ENCODE measurements at places on chromosomes 1 and 21. TPM values are rescaled to one million over a fixed set of nuclear protein-coding genes. Genes with fewer than 3 reads are reported as not detected.

Gene BCAN
- total RNA-seq, result not detected

Gene PGLYRP4
- not detected for total RNA-seq

Gene SPRR2E
- total RNA-seq, result not detected

Gene RNU1-3
- total RNA-seq, result 1,293 TPM

Gene NBPF6
- total RNA-seq, result not detected

Gene TRPM2
- total RNA-seq, result 1.9 TPM

Gene KCNQ4
- 0.16 TPM for total RNA-seq

DNA sequence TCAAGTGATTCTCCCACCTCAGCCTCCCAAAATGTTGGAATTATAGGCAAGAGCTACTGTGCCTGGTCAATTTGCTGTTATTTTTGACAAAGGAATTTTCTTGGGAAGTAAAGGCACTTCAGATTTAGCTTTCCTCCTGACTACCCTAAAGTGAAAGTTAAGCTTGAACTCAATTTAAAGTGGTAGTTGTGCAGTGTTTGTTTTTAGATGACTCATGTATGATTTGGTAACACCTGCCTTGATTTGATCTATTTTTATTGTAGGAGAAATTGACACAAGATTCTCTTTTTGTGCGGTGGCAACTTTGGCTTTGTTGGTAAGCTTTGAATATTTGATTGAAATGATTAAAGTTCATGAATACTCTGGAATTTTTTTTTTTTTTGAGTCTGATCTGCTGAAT, 5.0 kb downstream of the RABGGTB start:
- peaks cover 48% of the 10 kb centered on the region for H3K4me1 ChIP-seq
- no peak overlapping the region for H3K4me3 ChIP-seq
- H3K27ac ChIP-seq, result no peak overlapping the region
- peaks cover 39% of the 10 kb centered on the region for H3K36me3 ChIP-seq
- H3K27me3 ChIP-seq, result no peaks in the 10 kb centered on the region

DNA sequence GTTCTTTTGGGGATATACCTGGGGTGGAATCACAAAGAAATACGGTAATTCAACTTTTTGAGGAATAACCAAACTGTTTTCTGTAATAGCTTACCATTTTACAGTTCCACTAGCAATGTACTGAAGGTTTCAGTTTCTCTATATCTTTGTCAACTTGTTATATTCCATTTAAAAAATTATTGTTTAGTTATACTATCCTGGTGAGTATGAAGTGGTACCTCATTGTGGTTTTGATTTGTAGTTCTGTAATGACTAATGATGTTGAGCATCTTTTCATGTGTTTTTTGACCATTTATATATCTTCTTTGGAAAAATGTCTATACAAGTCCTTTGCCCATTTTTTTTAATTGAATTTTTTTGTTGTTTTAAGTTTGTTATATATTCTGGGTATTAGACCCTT, 39.4 kb downstream of the MAST2 start:
- DNase-seq, result no peak
- H3K4me3 ChIP-seq, result no peak overlapping the region
- H3K27ac ChIP-seq, result no peak overlapping the region
- no peaks in the 10 kb centered on the region for H3K4me1 ChIP-seq
- no peaks in the 10 kb centered on the region for H3K27me3 ChIP-seq

DNA sequence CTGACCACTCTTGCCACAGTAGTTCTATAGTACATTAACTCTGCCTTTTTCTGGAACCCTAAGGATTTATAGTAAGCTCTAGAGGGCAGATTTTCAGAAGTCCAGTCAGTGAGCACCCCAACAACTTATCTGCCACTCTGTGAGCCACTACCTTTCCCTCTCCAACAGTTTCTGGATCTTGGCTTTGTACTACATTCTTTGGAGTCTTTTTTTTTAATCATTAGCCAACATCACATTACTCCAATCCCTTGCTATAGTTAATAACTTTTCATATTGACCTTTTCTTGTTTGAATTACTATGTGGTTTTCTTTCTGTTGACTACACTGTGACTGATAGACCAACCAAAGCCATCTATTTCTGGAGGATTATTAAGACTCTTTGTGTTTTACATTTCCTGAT, 1596.7 kb upstream of the PRMT6 start:
- no peak overlapping the region for H3K27ac ChIP-seq
- no peaks in the 10 kb centered on the region for H3K4me1 ChIP-seq
- DNase-seq, result no peak
- H3K36me3 ChIP-seq, result no peaks in the 10 kb centered on the region
- H3K27me3 ChIP-seq, result no peaks in the 10 kb centered on the region
- H3K4me3 ChIP-seq, result no peak overlapping the region

DNA sequence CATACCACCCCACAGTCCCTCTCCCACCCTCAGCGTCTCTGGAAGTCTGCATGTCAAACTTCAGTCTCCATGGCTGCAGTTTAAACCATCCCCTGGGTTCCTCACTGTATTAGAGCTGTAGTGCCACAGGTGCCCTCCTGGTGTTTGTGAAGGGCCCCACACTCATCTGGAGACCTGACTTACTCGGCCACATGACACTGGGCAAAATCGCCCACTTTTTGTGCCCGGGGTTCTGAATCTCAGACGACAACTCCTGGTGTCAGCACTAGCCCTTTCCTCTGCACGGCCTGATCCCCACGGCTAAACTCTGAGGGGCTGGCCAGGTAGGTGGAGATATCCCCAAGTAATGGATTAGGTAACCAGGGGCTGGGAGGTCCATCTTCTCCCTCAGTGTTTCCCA, 6.5 kb downstream of the INKA2 start:
- H3K27me3 ChIP-seq, result peaks cover 14% of the 10 kb centered on the region
- no peak overlapping the region for H3K4me3 ChIP-seq
- H3K36me3 ChIP-seq, result no peaks in the 10 kb centered on the region
- H3K27ac ChIP-seq, result no peak overlapping the region

DNA sequence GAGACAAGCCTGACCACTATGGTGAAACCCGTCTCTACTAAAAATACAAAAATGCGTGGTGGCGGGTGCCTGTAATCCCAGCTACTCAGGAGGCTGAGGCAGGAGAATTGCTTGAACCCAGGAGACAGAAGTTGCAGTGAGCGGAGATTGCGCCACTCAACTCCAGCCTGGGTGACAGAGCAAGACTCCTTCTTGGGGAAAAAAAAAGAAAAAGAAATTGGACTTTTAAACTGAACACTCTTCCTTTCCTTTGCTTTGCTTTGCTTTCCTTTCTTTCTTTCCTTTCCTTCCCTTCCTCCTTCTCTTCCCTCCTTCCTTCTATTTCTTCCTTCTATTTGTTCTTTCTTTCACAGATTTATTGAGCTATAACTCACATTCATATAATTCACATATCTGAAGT, 43.3 kb upstream of the PUM1 start:
- no peak for DNase-seq
- H3K36me3 ChIP-seq, result no peaks in the 10 kb centered on the region
- H3K4me1 ChIP-seq, result no peaks in the 10 kb centered on the region

DNA sequence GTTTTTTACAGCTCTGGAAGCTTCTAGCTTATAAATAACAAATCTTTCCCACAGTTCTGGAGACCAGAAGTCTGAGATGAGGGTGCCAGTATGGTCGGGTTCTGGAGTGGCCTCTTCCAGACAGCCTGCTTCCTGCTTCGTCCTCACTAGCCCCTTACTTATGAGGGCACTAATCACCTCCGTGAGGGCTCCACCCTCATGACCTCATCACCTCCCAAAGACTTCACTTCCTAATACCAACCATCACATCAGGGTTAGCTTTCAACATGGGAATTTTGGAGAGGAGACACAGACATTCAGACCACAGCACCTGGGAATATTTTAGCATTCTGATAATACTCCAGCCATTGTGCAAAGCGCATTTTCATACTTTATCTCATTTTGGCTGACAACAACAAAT, 223.7 kb upstream of the IRF2BP2 start:
- no peaks in the 10 kb centered on the region for H3K27me3 ChIP-seq
- no peaks in the 10 kb centered on the region for H3K36me3 ChIP-seq
- peaks cover 5% of the 10 kb centered on the region for H3K4me1 ChIP-seq
- H3K27ac ChIP-seq, result no peak overlapping the region
- no peak overlapping the region for H3K4me3 ChIP-seq

- H3K27me3 ChIP-seq, result no peaks in the 10 kb centered on the region
- peaks cover 6% of the 10 kb centered on the region for H3K4me1 ChIP-seq
- no peak for DNase-seq
- H3K27ac ChIP-seq, result no peak overlapping the region
- no peaks in the 10 kb centered on the region for H3K36me3 ChIP-seq
- no peak overlapping the region for H3K4me3 ChIP-seq
Measured at GRCh38 chr1:229669333-229669732, 43.3 kb downstream of the URB2 start.

GRCh38 chr1:43760745-43761317, 53.5 kb downstream of the ST3GAL3 start:
- H3K4me1 ChIP-seq, result no peaks in the 10 kb centered on the region
- no peak for DNase-seq
- no peak overlapping the region for H3K4me3 ChIP-seq
- H3K27me3 ChIP-seq, result no peaks in the 10 kb centered on the region
- no peaks in the 10 kb centered on the region for H3K36me3 ChIP-seq

GRCh38 chr1:90133133-90133532, 138.2 kb downstream of the ZNF326 start:
- no peaks in the 10 kb centered on the region for H3K36me3 ChIP-seq
- no peak overlapping the region for H3K4me3 ChIP-seq
- no peaks in the 10 kb centered on the region for H3K4me1 ChIP-seq

DNA sequence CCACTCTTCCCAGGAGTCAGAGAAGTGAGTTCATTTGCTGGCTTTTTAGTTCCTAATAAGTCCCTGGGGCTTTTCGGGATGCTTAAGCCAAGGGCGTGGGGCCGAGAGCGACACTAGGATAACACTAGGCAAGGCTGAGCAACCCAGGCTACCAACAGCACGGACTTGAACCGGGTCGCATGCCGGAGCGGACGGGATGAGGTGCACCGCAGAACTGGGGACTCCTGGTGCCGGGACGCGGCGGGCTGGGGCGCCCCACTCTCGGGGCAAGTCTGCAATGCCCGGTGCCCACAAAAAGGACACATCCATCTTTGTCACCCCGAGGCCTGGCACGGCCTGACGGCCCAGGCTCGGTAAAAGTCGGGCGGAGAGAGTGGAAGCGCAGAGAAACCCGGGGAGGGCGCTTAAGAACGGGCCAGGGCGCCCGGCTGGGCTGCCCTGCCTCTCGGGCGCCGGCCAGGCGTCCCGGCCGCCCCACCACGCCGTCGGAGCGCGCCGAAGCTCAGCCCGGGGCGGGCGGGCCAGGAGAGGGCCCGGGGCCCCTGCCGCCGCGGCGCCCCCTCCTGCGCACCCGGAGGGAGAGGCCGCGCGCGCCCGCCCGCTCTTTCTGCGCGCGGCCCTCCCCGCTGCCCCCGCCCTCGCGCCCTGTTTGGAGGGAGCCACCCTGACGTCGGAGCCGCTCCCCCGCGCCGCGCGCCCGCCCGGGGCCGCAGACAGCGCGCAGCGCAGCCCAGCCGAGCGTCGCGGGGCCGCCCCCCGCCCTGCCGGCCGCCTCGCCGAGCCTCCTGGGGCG, at the start of gene NBL1:
Gene NBL1, plus strand, starts transcription at position 710 of the 793 bp plus-strand sequence. CDS start 10,720 bp downstream, outside the sequence.
- peak within 1 kb of the TSS; percentile 61 for H3K4me3 ChIP-seq
- peak; percentile 61 for DNase-seq
- H3K27ac ChIP-seq, result peak within 1 kb of the TSS; percentile 25
- H3K4me1 ChIP-seq, result peaks cover 27% of the 10 kb centered on the region
- H3K27me3 ChIP-seq, result peaks cover 6% of the 10 kb centered on the region

DNA sequence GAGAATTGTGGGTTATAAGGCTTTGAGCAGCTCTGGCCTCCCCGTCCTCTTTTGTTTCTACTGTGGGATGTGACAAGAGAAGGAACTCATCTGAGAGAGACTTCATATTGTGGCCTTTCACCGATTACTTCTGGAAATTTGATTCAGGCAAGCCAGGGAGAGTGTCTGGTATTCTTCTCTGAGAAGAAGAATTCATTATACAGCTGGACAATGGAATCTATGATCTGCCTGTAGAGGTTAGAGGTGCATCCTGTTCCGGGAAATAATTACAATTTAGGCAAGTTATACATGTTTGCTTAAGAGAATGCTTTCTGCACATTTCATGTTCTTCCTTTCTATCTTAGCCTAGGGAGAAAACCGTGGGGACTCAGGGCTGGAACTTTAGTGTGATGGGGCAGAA, 12.8 kb upstream of the RNU1-2 start:
- H3K27ac ChIP-seq, result no peak overlapping the region
- H3K4me3 ChIP-seq, result no peak overlapping the region
- H3K4me1 ChIP-seq, result no peaks in the 10 kb centered on the region
- no peaks in the 10 kb centered on the region for H3K27me3 ChIP-seq
- DNase-seq, result no peak
- no peaks in the 10 kb centered on the region for H3K36me3 ChIP-seq

DNA sequence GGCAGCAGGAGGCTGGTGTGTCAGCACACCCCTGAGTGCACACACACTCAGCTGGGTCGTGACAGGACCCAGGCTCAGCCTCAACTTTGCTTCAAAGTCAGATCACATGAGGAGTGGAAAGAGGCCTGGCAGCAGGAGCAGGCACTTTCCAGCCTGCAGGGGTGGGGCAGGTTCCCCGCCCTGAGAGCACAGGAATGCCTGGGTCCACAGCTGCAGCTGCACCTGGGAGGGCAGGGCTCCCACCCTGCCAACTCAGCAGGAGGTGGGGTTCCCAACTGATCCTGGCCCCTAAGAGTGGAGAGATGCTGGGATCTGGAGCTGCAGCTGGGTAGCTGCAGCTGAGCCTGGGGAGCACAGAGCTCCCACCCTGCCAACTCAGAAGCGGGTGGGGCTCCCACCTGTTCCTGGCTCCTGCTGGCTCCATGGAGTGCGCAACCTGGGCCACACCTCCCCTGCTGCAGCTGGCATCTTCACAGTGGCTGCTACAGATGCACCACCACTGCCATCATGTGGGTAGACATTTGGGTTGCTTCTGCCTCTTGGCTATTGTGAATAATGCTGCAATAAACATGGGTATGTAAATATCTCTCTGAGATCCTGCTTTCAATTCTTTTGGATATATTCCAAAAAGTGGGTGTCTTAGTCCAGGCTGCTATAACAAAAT, 415.4 kb downstream of the TTLL7 start:
- H3K4me3 ChIP-seq, result no peak overlapping the region
- H3K4me1 ChIP-seq, result no peaks in the 10 kb centered on the region
- H3K36me3 ChIP-seq, result no peaks in the 10 kb centered on the region

DNA sequence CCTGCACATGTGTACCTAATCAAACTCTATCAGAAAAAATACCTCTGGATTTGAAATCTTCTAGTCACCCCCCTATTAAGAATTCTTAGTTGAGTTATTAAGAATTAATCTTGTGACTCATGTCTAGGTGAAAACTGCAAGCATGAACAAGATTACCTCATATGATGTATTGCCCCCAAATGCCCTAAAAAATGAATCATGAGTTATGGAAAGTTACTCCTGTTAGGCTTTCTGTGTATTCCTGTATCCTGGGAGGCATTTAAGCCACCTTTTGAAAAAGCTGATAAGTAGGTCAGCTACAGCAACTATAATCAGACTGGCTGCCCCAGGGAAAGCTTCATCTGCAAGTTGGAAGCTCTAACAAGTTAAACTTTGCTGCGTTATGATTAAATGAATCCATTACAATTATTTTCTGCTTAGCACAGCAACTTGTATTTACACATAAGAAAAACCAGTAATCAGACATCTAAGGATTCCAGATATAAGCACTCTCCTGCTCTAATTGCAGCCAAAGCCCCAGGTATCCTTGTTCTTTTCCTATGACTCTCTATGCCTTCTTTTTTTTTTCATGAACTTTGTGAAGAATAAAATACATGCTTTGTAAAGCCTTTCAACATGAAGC, 147.7 kb downstream of the NTPCR start:
- no peak for DNase-seq
- no peaks in the 10 kb centered on the region for H3K27me3 ChIP-seq
- no peaks in the 10 kb centered on the region for H3K36me3 ChIP-seq
- H3K27ac ChIP-seq, result no peak overlapping the region

- DNase-seq, result no peak
- H3K27me3 ChIP-seq, result peaks cover 4% of the 10 kb centered on the region
- no peak overlapping the region for H3K27ac ChIP-seq
- no peaks in the 10 kb centered on the region for H3K36me3 ChIP-seq
Measured at GRCh38 chr1:7343882-7344281, 427.2 kb upstream of the VAMP3 start.

All from CD8-positive, alpha-beta memory T cell (primary cell).